ENCODE measurements at places on chromosomes 4 and X.

GRCh38 chrX:81003491-81004185 lies 194.0 kb upstream of the BRWD3 start:
- DNase-seq, result no peak

- no peak for DNase-seq
Observed at GRCh38 chr4:124491361-124492145, 221.0 kb downstream of the ANKRD50 start.

GRCh38 chr4:52550186-52550585 lies 108.9 kb downstream of the USP46 start:
- DNase-seq, result no peak

DNA sequence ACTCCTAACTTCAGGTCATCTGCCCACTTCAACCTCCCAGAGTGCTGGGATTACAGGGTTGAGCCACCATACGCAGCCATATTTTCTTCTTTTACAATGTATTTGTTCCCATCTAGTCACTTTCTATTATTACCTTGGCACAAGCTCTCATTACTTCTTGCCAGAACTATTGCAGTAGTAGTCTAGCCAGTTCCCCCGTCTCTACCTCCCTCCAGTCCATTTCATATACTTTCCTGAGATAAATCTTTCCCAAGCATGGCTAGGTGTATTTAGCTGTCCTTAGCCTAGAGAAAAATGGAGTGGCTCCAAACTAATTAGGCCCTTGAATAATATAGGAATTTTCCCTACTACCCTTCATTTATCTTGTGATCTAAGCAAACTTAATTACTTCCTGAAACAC lies 412.2 kb downstream of the RPA4 start:
- DNase-seq, result no peak

DNA sequence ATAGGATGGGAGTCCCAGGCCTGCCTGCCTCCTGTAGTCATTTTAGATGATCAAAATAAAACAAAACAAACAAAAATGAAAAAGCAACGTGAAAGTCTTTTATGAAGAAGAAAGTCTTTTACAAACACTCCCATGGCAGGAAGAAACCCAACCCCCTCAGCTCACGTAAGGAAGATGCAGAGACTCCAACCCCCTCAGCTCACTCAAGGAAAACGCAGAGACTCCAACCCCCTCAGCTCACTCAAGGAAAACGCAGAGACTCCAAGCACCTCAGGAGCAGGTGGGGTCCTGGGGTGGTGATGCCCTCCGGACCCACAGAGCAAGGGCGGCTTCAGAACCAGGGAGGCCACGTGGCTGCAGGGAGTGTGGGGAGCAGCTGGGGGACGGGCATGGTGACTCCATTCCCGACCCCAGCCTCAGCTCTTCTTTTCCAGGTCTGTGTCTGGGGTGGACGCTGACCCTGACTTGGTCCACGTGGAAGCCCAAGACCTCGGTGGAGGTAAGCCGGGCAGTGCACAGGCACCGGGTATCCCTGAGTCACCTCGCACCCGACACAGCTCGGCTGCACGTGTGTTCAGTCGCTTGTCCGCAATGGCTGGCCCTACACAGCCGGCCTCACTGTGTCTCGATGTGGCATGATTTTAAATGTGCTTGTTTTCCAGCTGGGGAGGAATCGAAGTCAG lies 226.5 kb upstream of the PSAPL1 start:
- DNase-seq, result no peak

- DNase-seq, result no peak
Observed at GRCh38 chrX:42832764-42833549, 55.0 kb upstream of the PPP1R2C start.

DNA sequence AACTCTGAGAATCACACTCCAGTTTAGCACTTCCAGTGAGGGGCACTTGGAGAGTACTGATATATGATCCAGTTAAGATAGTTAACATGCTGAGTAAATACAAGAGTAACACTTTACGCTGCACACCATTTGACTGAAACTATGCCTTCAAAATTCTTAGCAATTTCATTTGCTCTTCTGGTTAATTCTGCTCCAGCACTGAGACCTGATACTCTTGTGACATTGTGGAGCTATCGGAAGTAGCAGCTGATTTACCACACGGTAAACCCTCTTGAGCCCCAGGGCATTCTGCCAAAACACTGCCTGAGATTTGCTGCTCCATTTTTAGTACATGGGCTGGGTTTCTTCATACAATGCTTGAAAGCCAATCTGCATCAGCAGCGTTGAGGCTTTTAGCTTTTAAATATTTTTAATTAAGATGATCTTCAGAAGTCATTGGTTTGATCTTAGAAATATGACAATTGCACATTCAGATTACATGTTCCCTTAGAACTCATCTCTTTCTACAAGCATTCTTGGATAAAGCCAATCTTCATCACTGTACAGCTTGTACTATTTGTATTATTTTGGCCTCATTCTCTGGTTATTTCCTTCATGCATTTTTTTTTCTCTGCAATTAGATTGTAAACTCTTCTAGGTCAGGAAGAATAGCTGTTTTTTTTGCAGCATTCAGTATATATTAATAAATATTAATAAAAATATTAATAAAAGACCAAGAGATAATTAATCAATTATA lies 67.8 kb upstream of the ETNPPL start:
- DNase-seq, result no peak

DNA sequence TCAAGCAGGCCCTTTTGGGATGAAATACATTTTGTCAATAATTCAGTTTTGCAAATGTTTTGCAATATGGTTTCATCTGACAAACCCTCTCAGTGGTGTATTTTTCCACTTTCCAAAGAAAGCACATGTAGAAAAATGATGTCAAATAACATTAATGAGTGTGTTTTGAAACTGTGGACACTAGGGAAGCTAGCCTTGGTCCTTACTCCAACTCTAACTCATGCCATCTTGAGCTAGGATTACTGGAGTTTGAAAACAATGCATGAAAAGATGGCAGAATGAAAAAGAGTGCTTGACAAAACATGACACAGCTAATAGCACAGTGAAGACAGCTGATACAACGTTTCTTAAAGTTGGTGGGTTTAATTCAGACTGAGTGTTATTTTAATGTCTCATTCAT lies 41.4 kb downstream of the HAND2 start:
- no peak for DNase-seq

DNA sequence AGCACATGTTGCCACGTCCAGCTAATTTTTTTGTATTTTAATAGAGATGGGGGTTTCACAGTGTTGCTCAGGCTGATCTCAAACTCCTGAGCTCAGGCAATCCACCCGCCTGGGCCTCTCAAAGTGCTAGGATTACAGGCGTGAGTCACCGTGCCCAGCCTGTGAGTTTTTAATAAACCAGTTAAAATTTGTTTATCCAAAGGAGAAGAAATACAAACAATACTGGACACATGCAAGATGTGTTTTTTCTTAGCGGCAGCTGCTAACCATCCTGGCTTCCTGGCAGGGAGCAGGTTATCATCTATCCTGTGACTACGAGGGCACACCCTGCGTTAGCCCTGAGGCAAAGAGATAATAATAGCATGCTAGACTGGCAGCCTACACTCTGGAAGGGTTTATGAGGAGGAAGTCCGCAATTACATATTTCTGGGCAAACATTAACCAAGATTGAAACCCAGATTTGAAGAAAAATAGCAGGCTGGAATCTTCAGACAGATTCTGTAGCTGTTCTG lies 191.4 kb downstream of the SPRY1 start:
- DNase-seq, result no peak

GRCh38 chr4:80336582-80336981 lies 1.1 kb downstream of the CFAP299 start:
- DNase-seq, result no peak

GRCh38 chr4:175716961-175717360 lies 95.1 kb downstream of the GPM6A start:
- DNase-seq, result no peak

DNA sequence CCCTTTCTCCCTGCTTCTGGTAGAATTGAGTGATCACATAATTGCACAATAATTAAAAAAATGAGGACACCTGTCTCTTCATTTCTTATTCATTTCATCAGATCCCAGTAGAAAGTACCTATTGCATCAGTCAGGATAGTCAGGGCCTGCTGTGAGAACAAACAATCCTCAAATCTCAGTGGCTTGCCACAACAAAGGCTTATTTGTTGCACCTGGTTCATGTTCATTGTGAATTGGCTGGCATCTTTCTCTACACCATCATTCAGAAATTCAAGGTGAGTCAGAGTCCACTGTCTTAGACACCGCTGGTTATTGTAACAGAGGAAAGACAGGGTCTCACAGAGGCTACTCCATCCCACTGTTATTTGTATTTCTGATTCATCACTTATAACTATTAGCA lies 409.8 kb downstream of the STIM2 start:
- DNase-seq, result no peak
